ENCODE measurements at places on chromosomes 3 and 15. TPM values are rescaled to one million over a fixed set of nuclear protein-coding genes. Genes with fewer than 3 reads are reported as not detected.

The TRIM42 gene
- not detected for total RNA-seq

The TF gene
- total RNA-seq: 2.3 TPM

The FOXB1 gene
- total RNA-seq: not detected

The TMEM212 gene
- total RNA-seq: not detected

The SYNPR gene
- not detected for total RNA-seq

The RTP3 gene
- not detected for total RNA-seq

GRCh38 chr3:190721330-190721729 lies 141.2 kb downstream of the GMNC start:
- no peak overlapping the region for H3K27ac ChIP-seq
- H3K36me3 ChIP-seq: no peaks in the 10 kb centered on the region
- no peak for DNase-seq
- no peak overlapping the region for H3K4me3 ChIP-seq

- no peaks in the 10 kb centered on the region for H3K4me1 ChIP-seq
- H3K27me3 ChIP-seq: no peaks in the 10 kb centered on the region
- DNase-seq: no peak
These were observed 192.8 kb downstream of the DTWD1 start for GRCh38 chr15:49813625-49814024.

DNA sequence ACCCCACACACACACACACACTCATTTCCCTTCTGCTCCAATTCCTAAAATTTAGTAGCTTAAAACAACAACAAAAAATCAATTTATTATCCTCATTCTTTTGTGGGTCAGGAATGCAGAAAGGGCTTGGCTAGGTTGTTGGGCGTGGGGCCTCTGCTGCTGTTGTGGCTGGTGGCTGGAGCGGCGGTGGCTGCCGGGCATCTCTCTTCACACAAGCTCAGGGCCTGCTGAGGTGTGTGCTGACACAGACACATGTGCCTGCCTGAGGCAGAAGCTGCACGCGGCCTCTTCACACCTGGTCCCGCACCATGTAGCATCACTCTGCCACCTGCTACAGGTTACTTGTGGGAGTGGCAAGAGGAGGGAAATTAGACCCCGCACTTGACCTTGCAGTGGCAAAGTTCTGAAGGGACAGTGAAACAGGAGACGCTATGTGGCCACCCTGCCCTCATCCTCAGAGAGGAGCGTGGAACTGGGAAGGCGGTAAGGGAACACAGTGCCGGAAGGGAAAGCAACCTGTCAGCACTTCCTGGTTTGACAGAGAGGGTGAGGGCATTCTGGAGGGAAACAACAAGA lies 64.0 kb upstream of the PRR20G start:
- no peak for DNase-seq
- no peaks in the 10 kb centered on the region for H3K27me3 ChIP-seq
- H3K4me1 ChIP-seq: no peaks in the 10 kb centered on the region
- H3K4me3 ChIP-seq: no peak overlapping the region
- no peaks in the 10 kb centered on the region for H3K36me3 ChIP-seq
- H3K27ac ChIP-seq: no peak overlapping the region

DNA sequence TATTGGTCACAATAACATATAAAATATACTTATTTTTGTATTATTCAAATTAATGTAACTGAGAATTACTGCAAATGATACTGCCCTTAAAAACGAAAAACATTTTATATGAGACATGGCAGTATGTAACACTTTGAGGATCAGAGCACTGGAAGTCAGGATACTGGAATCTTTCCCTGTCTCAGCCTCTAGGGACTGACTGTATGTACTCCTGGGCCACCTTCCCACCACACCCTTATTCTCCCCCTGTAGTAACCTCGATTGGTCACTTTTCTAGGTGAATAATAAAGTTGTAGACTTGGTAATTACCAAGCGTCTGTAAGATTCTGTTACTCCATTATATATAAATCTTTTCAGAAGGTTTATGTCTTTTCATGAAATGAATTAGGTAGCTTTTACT lies 43.0 kb downstream of the LRRC49 start:
- H3K4me3 ChIP-seq: no peak overlapping the region
- no peaks in the 10 kb centered on the region for H3K4me1 ChIP-seq
- DNase-seq: no peak
- H3K36me3 ChIP-seq: no peaks in the 10 kb centered on the region
- no peaks in the 10 kb centered on the region for H3K27me3 ChIP-seq

DNA sequence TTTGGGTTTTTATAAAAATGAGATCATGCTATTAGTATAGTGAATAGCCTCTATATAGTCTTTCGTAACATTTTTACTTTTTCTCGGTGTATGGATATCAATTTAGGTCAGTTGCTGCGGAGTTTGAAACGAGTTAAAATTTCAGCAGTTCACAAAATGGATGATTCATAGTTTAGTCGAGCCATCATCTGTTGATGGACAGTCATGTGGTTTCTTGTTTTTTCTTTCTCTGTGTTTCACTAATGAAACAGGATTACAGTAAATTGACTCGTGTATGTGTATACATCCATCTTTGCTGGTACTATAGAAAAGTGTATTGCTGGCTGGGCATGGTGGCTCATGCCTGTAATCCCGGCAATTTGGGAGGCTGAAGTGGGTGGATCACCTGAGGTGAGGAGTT lies 106.8 kb downstream of the IGF1R start:
- H3K27me3 ChIP-seq: no peaks in the 10 kb centered on the region
- no peak for DNase-seq
- no peak overlapping the region for H3K27ac ChIP-seq
- H3K4me3 ChIP-seq: no peak overlapping the region

GRCh38 chr3:159045279-159045885 lies 243.5 kb downstream of the MFSD1 start:
- H3K4me3 ChIP-seq: no peak overlapping the region
- no peaks in the 10 kb centered on the region for H3K36me3 ChIP-seq
- H3K27ac ChIP-seq: no peak overlapping the region
- no peaks in the 10 kb centered on the region for H3K4me1 ChIP-seq
- DNase-seq: no peak

- no peak overlapping the region for H3K27ac ChIP-seq
- no peaks in the 10 kb centered on the region for H3K27me3 ChIP-seq
- DNase-seq: no peak
- H3K4me1 ChIP-seq: no peaks in the 10 kb centered on the region
- H3K4me3 ChIP-seq: no peak overlapping the region
- no peaks in the 10 kb centered on the region for H3K36me3 ChIP-seq
These were observed 583.8 kb upstream of the ZNF717 start for GRCh38 chr3:76369170-76369569.
